ENCODE measurements at places on chromosomes 6 and 20.

DNA sequence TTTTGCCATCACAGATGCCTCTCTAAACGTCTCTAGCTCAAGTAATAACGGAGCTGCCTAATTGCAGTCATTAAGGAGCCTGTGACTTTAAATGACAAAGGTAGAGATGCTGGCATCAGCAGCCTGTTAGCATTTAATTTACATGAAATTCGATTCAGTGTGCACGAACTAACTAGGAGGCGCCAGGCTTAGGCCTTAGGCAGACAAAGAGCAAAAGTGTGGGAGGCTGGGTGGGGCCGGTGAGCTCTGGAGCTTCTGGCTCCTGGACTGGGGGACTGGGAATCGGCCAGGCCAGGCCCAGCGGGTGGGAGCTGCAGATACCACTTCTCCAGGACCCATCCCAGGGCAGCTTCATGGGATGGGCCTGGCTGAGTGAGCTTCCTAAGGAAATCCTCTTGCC is 170.0 kb upstream of the AGPAT4 start:
- DNase-seq = no peak

DNA sequence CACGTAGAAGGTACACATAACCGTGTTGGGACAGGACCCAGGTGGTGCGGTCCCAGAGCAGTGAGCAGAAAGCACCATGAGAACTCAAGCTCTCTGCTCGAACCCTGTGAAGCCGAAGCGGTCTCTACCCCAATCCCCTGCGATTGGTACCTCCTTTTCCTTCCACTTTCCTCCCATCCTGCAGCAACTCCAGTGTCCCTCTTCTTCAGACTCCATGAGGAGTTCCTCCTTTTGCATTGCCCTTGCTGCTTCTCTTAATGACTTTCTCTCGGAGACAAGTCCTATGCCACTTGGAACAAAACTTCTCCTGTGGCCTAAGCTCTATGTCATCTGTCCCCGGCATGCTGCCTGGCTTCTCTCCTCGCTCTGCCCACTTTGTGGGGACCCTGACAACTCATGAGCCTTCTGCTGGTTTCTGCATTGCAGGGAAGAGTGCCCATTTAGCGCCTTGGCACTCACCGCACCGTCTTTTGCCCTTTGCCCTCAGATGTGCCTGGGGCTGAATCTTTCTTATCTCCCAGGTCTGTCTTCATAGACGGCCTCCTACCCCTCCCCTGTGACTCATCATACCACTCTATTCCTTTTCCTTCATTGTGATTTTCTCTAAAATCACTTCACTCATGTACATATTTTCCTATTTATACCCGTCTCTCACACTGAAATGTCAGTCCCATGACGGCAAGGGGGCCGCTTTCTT is 9.2 kb upstream of the ZNF831 start:
- no peak for DNase-seq

DNA sequence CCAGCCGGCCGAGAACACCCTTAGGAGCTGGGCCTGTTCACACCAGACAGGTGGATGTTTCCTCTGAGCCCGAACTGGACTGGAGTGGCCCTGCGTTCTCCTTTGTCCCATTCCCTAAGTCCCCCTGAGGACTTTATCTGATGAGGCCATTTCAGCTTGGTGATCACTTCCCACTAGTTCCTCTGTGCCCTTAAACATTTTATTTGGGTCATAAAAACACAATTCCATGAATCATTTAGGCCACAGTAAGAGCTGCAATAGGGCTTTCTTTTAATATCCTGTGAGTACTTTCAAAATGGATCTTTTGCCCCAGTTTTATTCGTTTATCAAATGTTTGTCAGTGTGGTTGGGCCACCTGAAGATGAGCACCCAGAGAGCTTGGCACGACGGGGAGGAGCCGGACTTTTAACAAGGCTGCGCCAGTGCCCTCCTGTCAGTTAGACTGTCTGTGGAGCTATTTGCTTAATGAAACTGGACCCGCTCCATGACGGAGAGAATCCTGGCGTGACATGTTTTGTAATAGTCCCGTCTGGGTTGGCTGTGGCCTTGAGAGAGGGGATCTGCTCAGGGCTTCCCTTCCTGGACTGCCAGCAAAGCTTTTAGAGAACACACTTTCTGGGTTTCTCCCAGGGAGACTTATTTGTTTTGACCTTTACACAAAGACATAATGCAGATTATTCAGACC is 53.5 kb downstream of the ZDHHC14 start:
- no peak for DNase-seq

- DNase-seq = no peak
Observed at GRCh38 chr6:159089443-159089842, 44.7 kb upstream of the TAGAP start.

Measured in stimulated activated CD4-positive, alpha-beta T cell treated with anti-CD3 and anti-CD28 coated beads, Interleukin-12 subunit alpha, Interleukin-12 subunit beta, amount 100 ng/mL, for 24 hours (primary cell).